Pancreas (tissue), 10 donors: ENCODE measurements at places on chromosomes 1 and 21. TPM values are rescaled to one million over a fixed set of nuclear protein-coding genes. Genes with fewer than 3 reads are reported as not detected.
A peak's percentile ranks its signal among the peaks of the same experiment; 100 is the strongest.

DNA sequence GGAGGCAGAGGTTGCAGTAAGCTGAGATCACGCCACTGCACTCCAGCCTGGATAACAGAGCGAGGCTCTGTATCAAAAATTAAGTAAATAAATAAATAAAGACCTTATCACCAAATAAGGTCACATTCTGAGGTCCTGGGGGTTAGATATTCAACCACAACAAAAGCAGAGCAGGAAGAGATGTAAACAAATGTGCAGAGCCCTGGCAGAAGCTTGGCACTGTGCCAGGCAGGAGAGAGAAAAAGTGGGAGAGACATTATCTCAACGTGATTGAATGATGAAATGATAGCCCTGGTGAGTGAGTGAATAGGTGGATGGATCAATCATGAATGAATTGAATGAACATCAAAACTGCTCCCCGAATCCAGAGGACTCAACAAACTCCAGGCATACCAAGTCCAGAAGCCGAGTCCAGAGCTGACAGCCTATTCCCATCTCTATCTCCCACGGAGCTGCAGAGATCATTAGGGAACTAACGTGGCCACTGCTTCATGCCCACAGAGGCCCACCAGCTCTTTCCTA lies 150.7 kb downstream of the TOMM20 start:
- DNase-seq: no peak
- no peak overlapping the region for H3K4me3 ChIP-seq
- H3K27me3 ChIP-seq: no peaks in the 10 kb centered on the region
- H3K27ac ChIP-seq: peak overlapping the region; percentile 91
- H3K36me3 ChIP-seq: no peaks in the 10 kb centered on the region

- H3K4me3 ChIP-seq: no peak overlapping the region
- H3K27ac ChIP-seq: no peak overlapping the region
- DNase-seq: no peak
- H3K4me1 ChIP-seq: peaks cover 2% of the 10 kb centered on the region
Measured at GRCh38 chr1:225709101-225709500, 56.2 kb upstream of the ENAH start.

DNA sequence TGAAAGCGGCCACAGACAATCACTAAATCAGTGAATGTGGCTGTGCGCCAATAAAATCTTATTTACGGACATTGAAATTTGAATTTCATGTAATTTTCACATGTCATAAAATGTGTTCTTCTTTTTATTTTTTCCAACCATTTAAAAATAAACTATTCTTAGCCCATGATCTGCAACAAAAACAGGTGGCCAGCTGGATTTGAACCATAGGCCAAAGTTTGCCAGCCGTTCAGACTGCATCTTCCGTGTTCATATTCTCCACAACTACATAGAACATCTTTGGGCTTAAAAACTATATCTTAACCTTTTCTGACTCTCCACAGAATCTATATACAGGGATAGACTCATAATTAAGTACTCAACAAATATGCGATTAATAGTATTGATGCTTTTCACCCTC lies 81.2 kb upstream of the RALGPS2 start:
- peaks cover 10% of the 10 kb centered on the region for H3K4me1 ChIP-seq
- no peak for DNase-seq
- no peaks in the 10 kb centered on the region for H3K36me3 ChIP-seq
- H3K27me3 ChIP-seq: no peaks in the 10 kb centered on the region

The ORC1 gene
- polyA plus RNA-seq: 0.68 TPM

GRCh38 chr1:156973417-156973816 lies 53.0 kb downstream of the LRRC71 start:
- no peak overlapping the region for H3K4me3 ChIP-seq
- no peak for DNase-seq
- H3K4me1 ChIP-seq: no peaks in the 10 kb centered on the region
- peaks cover 13% of the 10 kb centered on the region for H3K36me3 ChIP-seq
- no peak overlapping the region for H3K27ac ChIP-seq
